ENCODE measurements at places on chromosomes 2 and 18.

DNA sequence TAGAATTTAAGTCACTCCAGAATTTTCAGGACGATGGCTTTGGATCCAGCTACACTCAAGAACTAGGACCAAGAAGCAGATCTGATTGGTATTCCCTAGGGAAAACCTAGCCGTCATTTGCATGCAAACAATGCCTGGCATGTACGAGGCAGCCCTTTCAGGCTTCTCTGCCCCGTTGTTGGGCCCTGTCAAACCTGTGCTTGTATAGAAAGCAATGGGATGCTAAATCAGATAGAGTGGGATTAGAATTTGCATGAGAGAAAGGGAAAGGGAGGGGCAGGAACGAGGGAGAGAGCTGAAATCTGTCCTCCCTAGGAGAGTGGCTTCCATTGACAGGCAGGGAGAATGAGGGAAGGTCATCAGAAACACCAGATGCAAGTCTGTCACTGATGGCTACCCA, 28.6 kb downstream of the ARID5A start:
- no peaks in the 10 kb centered on the region for H3K27me3 ChIP-seq
- H3K27ac ChIP-seq, result no peak overlapping the region
- no peak overlapping the region for H3K4me3 ChIP-seq
- H3K4me1 ChIP-seq, result no peaks in the 10 kb centered on the region
- H3K36me3 ChIP-seq, result no peaks in the 10 kb centered on the region

GRCh38 chr2:168566974-168567665, 111.0 kb downstream of the CERS6 start:
- H3K27me3 ChIP-seq, result no peaks in the 10 kb centered on the region
- peak overlapping the region; percentile 87 for H3K27ac ChIP-seq
- DNase-seq, result no peak
- H3K4me1 ChIP-seq, result peaks cover 28% of the 10 kb centered on the region
- no peak overlapping the region for H3K4me3 ChIP-seq

- H3K4me1 ChIP-seq, result no peaks in the 10 kb centered on the region
- H3K36me3 ChIP-seq, result no peaks in the 10 kb centered on the region
- no peaks in the 10 kb centered on the region for H3K27me3 ChIP-seq
Observed at GRCh38 chr18:73807551-73808192, 340.0 kb downstream of the FBXO15 start.

- H3K27ac ChIP-seq, result no peak overlapping the region
- peaks cover 27% of the 10 kb centered on the region for H3K4me1 ChIP-seq
- H3K36me3 ChIP-seq, result no peaks in the 10 kb centered on the region
- H3K27me3 ChIP-seq, result no peaks in the 10 kb centered on the region
- DNase-seq, result peak; percentile 62
- H3K4me3 ChIP-seq, result no peak overlapping the region
Observed at GRCh38 chr2:12697617-12698016, 19.1 kb upstream of the TRIB2 start.
